Right kidney (tissue), 9 donors: ENCODE measurements at places on chromosomes 6 and 20.

DNA sequence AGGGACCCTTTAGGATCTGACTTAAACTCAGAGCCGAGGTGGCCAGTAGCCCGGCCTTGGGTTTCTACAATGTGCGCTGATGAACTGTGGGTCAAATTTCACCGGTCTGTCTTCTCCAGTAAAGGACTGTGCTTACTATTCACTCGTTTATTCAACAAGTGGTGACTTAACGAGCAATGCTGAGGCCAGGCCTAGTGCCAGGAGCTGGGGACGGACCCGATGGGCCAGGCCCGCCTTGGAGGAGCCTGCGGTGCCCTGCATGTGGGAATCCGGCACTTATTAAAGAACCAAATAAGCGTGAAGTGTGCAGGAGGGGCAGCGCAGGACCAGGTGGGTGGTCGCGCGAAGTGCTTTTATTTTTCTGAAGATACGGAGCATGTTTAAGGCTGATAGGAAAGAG, 24.0 kb downstream of the CTCFL start:
- no peak for DNase-seq

DNA sequence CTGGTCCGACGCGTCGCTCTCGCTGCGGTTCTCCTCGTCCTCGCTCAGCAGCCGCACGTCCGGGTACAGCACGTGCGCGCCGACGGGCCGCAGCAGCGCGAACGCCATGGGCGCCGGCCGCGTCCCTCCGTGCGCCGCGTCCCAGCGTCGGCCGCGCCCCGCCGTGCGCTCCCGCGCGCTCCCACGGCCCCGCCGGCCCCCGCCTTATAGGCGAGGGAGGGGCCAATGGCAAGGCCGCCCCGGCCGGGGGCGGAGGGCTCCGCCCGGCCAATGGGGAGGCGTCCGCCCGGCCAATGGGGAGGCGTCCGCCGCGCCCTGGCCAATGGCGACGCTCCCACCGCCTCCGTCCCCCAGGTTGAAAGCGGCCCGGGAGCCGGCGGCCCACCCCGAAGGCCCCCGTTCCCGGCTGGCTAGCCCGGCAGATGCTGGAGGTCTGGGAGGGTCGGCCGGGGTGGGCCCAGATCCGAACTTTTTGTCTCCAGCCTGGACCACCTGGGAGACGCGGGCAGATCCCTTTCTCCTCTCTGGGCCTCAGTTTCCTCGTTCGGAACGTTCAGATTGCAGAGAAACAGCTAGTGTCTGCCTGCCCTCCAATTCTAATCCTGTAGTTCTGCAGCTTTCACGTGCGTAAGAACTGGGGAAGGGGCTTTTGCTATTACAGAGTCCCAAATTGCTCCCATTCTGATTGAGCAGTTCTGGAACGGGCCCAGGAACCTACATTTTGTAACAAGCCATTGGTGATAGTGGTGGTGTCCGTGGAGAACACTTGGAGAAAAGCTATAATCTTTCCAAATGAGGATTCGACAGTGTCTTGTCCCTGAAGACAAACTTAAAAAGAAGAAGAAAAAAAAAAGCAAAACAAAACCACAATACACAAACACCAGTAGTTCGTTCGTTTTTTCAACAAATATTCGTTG, at the start of gene TCF15:
TSS of gene TCF15 (minus strand) at position 180 of the 917 bp plus-strand sequence. CDS start at position 108, 72 bp downstream.
- DNase-seq = peak; percentile 53

DNA sequence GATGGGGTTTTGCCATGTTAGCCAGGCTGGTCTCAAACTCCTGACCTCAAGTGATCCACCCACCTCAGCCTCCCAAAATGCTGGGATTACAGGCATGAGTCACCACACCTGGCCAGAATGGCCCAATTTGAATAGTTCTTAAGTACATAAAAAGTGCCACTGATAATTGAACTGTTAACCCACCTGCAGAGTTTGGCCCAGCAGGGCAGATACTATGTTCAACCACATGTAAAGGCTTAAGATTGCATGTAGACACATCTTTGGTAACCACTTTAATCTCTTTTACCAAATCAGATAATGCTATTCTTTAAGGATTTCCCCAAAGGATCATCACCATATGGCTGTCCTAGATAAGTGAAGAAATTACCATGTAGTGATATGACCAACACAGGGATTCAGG, 21.3 kb upstream of the SGK1 start:
- DNase-seq = no peak

- no peak for DNase-seq
These were observed 16.9 kb downstream of the NCOA6 start for GRCh38 chr20:34808583-34808982.

- peak; percentile 9 for DNase-seq
These were observed 10.7 kb downstream of the MAPK14 start for GRCh38 chr6:36038120-36038876.

GRCh38 chr20:2195614-2196013, 94.0 kb downstream of the STK35 start:
- no peak for DNase-seq

GRCh38 chr6:36886950-36887618, 1.3 kb downstream of the C6orf89 start:
- DNase-seq = no peak

- no peak for DNase-seq
These were observed 77.2 kb downstream of the MDGA1 start for GRCh38 chr6:37620519-37620918.

DNA sequence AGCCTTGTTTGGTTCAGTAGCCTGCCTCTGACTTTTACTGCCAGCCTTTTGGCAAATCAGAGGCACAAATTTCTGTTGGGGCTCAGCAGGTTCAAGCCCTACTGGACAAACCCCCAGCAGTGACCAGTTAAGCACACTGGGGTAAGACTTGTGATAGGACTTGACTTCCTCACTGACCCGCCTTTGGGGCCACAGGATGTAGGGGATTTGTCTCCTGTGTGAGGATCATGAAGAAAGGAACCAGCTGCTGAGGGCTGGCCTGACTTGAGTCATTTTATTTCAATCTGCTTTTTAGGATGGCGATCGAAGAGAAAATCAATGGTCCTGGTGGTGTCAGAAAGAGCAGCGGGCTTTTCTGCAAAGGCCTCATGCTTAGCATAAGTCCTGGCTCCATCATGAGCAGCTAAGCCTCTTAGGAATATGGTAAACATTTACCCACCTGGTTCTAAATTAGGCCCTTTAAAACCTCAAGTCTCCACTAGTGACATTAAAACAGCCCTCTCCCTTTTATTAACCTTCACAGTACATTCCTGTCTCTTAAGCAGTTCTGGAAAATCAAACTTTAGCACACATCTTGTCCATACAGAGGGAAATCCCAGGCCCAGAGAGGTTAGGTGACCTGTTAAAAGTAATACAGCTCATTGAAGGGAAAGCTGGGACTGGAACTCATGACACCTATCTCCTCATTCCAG, 16.6 kb downstream of the CHMP4B start:
- DNase-seq = no peak

GRCh38 chr20:22977047-22977785, 57.9 kb upstream of the SSTR4 start:
- DNase-seq = no peak

DNA sequence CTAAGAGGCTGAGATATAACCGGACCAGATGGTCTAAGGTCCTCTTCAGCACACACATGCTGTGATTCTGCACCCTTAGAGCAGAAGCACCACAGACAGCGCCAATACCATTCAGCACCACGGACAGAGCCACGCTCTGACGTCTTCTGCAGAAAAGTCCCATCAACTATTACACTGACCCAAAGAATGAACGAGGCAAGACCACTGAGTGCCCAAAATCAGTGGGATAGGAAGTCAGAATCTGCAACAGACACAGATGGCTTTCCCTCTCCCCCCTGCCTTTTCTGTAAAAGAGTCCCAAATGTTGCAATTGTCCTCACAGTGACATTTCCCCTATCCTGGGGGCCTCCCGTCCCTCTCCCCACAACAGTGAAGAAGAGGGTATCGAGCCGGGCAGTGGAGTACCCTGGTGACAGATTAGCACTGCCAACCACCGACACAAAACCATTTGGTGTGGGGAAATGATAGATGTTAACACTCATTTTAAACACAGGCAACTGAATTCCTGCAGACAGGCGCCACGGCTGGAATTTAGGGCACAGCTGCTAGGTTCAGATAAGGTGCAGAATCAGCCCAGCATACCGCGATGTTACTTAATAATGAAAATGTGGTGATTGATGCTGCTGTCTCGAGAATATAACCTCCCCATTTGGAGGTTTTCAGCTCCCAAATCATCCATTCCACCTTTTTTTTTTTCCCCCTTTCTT, 66.6 kb upstream of the CTNNBL1 start:
- DNase-seq = peak; percentile 37

DNA sequence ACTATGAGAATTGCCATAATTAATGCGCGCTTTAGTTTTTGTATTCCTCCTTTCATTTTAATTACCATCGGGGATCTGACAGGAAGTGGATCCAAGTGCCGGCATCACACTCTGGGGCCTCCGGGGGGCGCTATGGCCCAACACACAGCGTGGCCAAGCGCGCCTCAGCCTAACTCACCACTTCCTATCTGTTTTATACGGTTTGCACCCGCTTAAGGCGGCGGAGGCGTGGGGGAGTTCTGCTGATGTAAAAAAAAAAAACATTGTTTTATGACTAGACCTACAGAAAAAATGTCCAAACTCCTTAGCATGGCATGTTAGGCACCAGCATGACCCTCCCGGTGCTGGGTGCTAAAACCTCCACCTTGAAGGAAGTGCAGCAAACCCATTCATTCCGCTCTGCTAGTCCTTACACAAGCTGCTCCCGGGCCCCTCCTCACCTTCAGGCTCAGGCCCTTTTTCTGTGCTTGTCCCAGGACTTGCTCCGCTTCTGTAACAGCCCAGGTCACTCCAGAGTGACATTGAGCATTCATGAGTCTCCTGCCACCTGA, 4.5 kb upstream of the EBF4 start:
- peak; percentile 41 for DNase-seq

GRCh38 chr20:1341561-1342265, 12.8 kb upstream of the SDCBP2 start:
- no peak for DNase-seq

- DNase-seq = peak; percentile 49
These were observed at the start of gene HLA-DOA for GRCh38 chr6:33008944-33009861. Gene HLA-DOA (minus strand): TSS chr6:33009591.

GRCh38 chr6:130761286-130761685, 65.9 kb upstream of the SMLR1 start:
- DNase-seq = no peak

DNA sequence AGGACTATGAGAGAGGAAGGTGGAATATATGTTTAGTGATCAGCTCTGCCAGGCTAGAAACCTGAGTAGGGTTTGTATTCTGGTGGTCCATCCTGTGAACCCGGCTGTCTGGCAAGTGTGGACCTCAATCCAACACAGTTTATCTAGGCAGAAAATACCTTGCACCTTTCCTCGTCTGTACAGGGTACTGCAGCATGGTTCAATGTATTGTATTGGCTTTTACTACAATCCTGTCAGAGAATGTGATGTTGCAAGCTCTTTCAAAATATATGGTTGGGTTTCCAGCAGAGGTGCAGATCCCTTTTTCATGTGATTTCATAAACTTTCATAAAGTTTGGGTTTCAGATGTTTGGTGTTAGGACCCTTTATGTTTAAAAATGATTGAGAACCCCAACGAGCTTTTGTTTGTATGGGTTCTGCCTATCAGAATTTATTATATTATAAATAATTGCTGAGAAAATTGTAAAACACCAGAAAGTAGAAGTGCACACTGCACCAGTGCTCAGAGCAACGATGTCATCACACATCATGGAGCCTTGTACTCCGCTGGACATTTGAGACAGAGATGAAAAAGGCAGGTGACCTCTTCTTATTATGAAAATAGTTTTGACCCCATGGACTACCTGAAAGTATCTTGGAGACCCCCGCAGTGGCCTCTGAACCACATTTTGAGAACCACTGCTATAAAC, 106.6 kb downstream of the RTN4IP1 start:
- DNase-seq = no peak

GRCh38 chr6:53956068-53956711, 155.1 kb upstream of the MLIP start:
- DNase-seq = peak; percentile 57

DNA sequence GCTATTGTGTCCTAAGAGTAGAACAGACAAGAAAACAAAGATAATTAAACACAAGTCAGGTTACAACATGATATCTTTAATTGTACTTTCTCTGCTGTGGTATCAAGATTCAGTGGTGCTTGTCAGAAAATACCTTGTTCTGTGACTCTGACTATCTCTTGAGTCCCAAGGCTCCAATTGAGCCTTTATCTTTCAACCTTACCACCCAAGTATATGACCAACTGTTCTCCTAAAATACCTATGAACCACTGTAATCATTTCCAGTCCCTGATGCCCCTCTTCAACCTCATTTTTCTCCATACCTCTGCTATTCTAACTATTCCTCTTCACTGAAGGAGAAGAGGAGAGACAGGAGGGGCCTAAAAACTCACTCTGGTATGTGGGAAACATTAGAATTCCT, 66.9 kb upstream of the TPD52L1 start:
- DNase-seq = no peak

DNA sequence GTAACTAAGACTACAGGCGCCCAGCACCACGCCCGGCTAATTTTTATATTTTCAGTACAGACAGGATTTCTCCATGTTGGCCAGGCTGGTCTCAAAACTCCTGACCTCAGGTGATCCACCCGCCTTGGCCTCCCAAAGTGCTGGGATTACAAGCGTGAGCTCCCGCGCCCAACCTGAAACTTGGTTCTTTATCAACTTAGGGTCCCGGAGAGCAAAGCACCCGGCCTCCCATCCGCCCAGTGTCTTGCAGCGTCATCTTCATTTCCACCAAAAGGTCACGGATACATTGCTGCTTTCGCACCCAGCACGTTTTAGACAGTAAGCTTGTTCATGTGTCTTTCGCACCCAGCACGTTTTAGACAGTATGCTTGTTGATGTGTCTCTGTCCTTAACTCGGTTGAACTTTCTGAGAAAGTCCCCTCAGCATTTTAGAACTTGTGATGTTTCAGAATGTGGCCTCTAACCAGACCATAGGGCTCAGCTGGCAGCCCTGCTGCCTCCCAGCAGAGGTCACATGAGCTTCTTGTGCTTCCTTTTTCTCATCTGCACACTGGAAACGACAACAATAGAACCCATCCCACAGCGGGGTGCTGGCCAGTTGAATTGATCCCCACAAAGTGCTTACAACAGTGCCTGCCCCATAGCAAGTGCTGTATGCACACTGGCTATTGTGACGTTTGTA, 48.8 kb downstream of the PRR18 start:
- DNase-seq = no peak

- no peak for DNase-seq
These were observed 13.2 kb upstream of the RIPOR3 start for GRCh38 chr20:50704514-50704913.

- no peak for DNase-seq
These were observed 91.2 kb upstream of the MARCKS start for GRCh38 chr6:113765909-113766308.
